Hepatocyte (in vitro differentiated cells): ENCODE measurements at places on chromosomes 7 and 10. TPM values are rescaled to one million over a fixed set of nuclear protein-coding genes. Genes with fewer than 3 reads are reported as not detected.

Gene WNT8B
- not detected in 2 replicates for polyA plus RNA-seq

Gene VGF
- polyA plus RNA-seq, result 0.19 and 0.80 TPM in 2 replicates

Gene TEX36
- polyA plus RNA-seq, result not detected in 2 replicates

Gene GSTO2
- polyA plus RNA-seq, result 0.37 and 1.4 TPM in 2 replicates

Gene COL13A1
- 5.8 and 8.5 TPM in 2 replicates for polyA plus RNA-seq

Gene PPP1R9A
- 11.7 and 12.6 TPM in 2 replicates for polyA plus RNA-seq

Gene MAGI2
- polyA plus RNA-seq, result 3.1 and 52.5 TPM in 2 replicates

Gene TCERG1L
- polyA plus RNA-seq, result 0.26 and 0.73 TPM in 2 replicates

Gene GBX1
- not detected in 2 replicates for polyA plus RNA-seq

Gene CALHM1
- 0.11 TPM in 1 of 2 replicates, not detected in the other for polyA plus RNA-seq

Gene IRF5
- 0.55 TPM in 1 of 2 replicates, not detected in the other for polyA plus RNA-seq

Gene CHRM2
- polyA plus RNA-seq, result 2.3 and 3.4 TPM in 2 replicates

Gene FZD1
- 7.3 and 8.0 TPM in 2 replicates for polyA plus RNA-seq

Gene OPALIN
- not detected in 2 replicates for polyA plus RNA-seq

Gene LEP
- not detected in 2 replicates for polyA plus RNA-seq

Gene MRPS33
- polyA plus RNA-seq, result 71.0 and 82.9 TPM in 2 replicates

Gene COBL
- 7.8 and 8.6 TPM in 2 replicates for polyA plus RNA-seq

Gene ZNF32
- polyA plus RNA-seq, result 37.9 and 42.6 TPM in 2 replicates

Gene SPRN
- 2.6 and 2.7 TPM in 2 replicates for polyA plus RNA-seq

Gene PNLIPRP1
- 0.39 TPM in 1 of 2 replicates, not detected in the other for polyA plus RNA-seq
